ENCODE measurements at places on chromosomes 1 and 21. TPM values are rescaled to one million over a fixed set of nuclear protein-coding genes. Genes with fewer than 3 reads are reported as not detected.

The KCNC4 gene
- 5.9 TPM for total RNA-seq

The KLHL20 gene
- total RNA-seq, result 37.9 TPM

The SPRR5 gene
- total RNA-seq, result not detected

The C1QTNF12 gene
- total RNA-seq, result not detected

The NPHS2 gene
- total RNA-seq, result not detected

The INKA2 gene
- 2.8 TPM for total RNA-seq

The SDCCAG8 gene
- 83.9 TPM for total RNA-seq

The NUAK2 gene
- total RNA-seq, result 1.9 TPM

The NR0B2 gene
- total RNA-seq, result not detected

The CLDN17 gene
- not detected for total RNA-seq

The TFF2 gene
- not detected for total RNA-seq

The ADAM30 gene
- not detected for total RNA-seq

The LCE2C gene
- not detected for total RNA-seq

All from parietal lobe (tissue), 2 donors.